Cerebellar nuclear complex (tissue), 1 donor: ENCODE measurements at places on chromosomes 6 and 20.

DNA sequence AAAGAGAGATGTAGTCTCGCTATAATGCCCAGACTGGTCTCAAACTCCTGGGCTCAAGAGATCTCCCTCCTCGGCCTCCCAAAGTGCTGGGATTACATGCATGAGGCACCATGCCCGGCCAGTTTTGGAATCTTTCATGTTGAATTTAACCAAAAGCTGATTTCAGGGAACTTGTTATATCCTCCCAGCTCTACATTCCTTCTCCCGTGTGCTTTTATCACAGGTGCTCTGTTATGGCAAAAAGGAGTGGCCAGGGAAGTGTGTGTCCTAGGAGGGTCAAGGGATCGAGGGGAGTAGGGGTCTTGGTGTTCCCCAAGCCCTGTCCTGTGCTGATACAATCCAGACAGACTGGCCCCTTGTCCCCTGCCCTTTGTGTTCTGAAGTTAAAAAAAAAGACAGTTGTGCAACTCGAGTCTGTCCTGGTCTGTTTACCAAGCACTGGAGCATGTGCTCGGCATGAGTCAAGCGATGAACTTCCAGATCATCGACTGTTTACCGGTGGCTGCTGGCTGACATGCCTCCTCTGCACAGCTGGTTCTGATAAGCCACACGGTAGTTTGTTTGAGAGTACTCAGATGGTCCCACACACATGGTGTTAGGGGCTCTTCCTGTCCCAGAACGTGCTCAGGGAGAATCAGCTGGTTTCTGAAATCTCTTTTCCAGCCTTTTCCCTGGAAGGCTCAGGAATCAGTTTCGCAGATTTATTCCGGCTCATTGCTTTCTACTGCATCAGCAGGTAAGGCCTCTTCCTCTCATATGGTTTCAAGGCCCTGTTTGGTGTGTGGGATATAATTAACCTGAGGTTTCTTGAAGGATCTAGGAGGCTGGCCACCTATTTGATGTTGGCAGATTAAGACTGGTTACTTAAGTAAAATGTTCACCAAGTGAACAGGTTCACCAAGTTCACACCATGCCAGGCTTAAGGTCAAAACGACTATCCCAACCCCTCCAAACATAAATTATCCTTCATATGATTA, 52.6 kb upstream of the NAA20 start:
- DNase-seq, result no peak

DNA sequence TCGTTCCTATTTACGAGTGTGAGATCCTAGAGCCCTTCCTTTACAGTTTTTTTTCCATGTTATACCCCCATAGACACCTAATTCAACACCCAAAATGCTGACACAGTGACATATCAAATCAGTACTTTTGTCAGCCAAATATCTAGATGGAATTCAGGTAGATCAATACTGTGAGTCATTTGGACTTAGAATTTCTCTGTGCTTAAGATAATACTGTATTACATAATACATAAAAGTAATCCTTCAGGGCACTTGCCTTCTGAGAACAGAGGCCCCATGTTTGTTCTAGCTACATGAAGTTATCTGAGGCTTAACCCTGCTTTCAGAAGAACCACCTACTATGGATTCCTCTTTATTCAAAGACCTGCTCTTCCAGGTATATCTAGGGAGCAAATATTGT, 623.1 kb downstream of the PHF3 start:
- DNase-seq, result no peak

GRCh38 chr20:21099751-21100577, 6.2 kb downstream of the LINC00237 start:
- DNase-seq, result no peak

GRCh38 chr6:26524722-26525370, 13.3 kb upstream of the HMGN4 start:
- DNase-seq, result no peak
